ENCODE measurements at places on chromosomes 13 and 19.

DNA sequence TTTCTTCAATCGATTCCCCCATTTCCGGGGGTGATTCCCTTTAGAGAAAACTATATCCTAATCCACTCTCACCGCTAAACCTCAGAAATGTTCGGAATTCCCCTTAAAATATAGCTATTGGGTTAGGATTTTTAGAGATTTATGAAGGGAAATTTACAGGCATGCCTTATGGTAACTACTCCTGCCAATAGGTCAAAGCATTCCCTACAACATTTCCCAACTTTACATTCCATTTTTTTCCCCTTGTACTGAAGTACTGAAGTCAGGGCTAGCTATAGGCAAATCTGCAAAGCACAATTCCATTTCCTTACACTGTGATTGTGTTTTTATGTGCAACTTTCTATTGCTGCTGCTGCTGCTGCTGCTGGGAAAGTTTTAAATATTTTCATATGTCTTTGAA lies 2.1 kb downstream of the EDNRB start:
- DNase-seq, result no peak

DNA sequence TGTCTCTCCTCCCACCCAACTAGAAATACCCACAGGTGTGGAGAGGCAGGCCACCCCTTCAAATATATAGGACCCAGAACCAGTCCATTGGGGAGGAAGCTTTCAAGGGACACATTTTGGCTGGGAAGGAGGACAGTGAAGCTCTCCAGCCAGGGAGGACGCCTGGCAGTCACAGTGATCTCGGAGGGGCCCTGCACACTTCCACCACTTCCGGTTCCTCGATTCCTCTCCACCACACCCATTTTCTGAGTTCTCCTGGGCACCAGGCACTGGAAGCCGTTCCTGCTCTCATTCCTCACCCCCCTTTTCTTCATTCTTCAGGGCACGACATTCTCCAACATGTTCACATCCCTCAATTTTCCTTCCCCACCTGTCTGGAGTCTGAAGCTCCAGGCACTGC lies 30.4 kb upstream of the CEACAM21 start:
- no peak for DNase-seq

DNA sequence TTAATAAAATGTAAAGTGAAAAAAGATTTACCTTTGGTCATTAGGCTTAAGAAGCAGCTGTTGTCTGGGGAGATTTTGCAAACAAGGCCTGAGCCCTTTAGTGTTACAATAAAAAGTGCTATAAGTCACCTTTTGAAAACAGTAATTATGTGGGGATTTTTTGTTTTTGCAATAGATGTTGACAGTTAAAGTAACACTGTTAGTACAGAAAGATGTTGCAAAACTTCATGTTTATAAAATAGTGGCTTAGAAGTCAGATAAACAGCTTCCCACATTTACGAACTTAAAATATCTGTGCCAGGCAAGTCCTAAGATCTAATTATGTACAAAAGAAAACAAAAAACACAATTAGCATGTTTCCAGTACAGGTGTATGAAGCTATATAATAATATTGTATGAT lies 138.0 kb upstream of the IRS2 start:
- no peak for DNase-seq

DNA sequence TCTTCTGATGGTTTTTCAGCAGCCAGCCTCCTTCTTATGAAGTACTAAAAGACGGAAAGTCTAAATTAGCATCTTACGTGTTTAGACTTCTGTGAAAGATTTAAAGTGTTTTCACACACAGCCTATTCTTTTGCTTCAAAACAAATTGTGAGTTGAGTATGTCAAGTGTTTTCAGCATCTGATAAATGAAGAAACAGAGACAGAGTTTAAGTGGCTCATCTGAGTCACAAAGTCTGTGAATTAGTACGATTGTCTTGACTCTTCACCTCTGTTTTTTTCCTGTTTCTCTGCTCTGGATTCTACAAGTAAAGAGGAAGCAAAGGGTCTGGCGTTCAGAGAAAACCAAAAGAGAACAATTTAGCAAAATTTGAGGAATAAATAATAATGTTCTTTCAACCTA lies 116.4 kb downstream of the FRY start:
- no peak for DNase-seq

DNA sequence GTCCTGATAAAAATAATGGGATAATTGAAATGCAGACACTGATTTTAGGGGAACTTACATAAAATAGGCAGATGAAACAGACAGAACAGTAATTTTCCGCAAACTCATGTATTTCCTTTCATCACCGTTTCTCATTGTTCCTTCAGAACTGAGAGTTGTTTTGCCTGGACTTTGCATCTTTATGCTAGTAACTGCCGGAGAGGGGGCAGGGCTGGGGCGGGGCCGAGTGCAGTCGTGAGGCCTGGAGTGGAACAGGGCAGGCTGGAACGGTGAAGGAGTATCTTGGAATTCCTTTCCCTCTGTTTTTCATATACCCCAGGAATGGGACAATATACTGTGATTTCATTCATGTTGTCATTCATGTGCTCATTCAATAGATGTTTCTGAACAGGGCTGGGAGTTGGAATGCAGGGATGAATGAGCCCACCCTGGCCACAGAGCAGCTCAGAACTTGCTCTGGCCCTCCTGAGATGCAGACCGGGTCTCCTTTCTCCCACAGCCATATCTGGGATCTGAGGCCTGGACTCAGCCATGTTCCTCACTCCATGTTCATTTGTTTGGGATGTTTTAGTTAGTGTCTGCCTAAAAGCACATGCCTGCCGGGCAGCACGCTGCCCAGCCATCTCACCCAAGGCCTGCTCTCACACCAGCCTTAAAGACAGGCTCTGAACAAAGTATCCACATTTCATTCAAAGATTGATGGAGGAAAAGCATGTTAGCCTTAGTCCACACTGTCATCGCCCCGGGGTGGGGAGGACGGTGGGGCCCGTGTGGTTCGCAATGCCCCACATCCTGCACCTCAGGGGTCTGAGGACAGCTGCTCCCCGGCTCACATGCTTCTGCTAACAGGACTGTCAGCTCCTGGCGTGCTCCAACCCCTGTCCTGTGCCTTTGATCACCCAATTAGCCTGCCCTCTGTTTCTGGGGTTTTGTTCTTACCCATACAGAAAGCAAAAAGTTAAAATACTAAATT lies 92.9 kb downstream of the SOX1 start:
- DNase-seq, result no peak

DNA sequence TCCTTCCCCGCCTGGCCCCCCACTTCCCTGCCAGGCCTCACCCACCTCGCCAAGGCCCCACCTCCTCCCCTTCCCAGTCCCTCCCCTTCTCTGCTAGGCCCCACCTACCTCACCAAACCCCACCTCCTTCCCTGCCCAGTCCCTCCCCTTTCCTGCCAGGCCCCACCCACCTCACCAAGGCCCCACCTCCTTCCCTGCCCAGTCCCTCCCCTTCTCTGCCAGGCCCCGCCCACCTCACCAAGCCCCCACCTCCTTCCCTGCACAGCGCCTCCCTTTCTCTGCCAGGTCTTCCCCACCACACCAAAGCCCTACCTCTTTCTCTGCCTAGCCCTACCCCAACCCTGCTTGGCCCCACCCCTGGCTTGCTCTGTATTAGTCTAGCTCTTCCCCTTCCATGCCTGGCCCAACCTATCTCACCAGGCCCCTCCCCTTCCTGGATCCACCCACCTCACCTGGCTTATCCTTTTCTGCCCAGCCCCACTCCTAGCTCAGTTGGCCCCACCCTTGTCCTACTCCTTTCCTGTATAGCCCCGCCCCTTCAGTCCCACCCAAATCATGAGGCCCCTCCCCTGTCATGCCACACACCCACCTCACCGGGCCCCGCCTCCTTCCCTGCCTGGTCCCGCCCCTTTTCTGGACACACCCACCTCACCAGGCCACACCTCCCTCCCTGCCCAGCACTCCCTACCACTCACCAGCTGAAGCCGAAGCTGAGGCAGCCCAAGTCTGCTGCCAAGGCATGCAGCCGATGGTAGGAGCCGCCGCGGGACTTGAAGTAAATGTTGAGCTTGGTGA lies 16.2 kb downstream of the CERS1 start:
- no peak for DNase-seq

GRCh38 chr19:55493052-55493644 lies 4.9 kb downstream of the SSC5D start:
- no peak for DNase-seq

DNA sequence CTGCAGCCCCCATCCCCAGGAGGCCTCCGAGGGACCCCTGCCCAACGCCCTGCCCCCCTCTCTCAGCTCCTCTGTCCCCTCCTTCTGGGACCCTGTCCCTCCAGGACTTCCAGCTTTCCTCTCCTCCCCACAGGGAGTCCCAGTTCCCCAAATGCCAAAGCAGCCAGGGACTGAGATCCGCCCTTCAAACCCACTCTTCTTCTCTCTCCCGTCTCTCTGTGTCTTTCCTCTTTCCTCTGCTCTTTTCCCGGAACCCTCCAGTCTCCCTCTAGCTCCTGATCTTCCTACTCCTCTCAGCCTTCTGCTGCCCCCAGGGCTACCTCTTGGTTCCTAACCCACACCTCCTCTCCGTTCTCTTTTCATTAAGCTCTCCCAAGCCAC lies 377 bp downstream of the CA11 start:
- DNase-seq, result no peak
